ENCODE measurements at places on chromosomes 12 and 14.

- DNase-seq: no peak
These were observed 14.1 kb downstream of the PPFIBP1 start for GRCh38 chr12:27537855-27538675.

DNA sequence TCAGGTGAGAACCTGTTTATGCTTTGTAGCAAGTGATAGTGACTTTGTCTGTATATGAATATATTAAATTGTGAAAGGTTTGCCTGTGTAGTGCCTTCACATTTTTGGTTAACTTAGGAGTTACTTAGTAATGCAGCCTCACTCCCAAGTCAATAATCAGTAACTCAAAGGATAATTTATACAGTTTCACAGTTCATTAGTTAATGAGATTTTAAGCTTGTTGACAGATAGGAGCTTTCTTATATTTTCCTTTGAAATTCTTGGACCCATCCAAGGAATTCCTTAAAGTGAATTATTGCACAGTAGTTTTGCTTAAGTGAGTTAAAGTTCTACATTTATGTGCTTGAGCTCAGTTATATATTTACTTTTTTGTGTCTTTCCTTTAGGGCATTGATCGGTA lies 50.7 kb downstream of the UTP20 start:
- DNase-seq: no peak

DNA sequence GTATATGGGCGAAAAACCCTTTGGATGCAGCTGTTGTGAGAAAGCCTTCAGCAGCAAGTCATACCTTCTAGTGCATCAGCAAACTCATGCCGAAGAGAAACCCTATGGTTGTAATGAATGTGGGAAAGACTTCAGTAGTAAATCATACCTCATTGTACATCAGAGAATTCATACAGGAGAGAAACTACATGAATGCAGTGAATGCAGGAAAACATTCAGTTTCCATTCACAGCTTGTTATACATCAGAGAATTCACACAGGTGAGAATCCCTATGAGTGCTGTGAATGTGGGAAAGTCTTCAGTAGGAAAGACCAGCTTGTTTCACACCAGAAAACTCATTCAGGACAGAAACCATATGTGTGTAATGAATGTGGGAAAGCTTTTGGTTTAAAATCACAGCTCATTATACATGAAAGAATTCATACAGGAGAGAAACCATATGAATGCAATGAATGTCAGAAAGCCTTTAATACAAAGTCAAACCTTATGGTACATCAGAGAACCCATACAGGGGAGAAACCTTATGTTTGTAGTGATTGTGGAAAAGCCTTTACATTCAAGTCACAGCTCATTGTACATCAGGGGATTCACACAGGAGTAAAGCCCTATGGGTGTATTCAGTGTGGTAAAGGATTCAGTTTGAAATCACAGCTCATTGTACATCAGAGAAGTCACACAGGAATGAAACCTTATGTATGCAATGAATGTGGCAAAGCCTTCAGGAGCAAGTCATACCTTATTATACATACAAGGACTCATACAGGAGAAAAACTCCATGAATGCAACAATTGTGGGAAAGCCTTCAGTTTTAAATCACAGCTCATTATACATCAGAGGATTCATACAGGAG lies 21.4 kb downstream of the ZNF268 start:
- DNase-seq: no peak

GRCh38 chr12:24943947-24944600 lies 4.8 kb downstream of the BCAT1 start:
- DNase-seq: no peak

GRCh38 chr12:56670836-56671235 lies 17.2 kb downstream of the PTGES3 start:
- no peak for DNase-seq

GRCh38 chr12:130240831-130241590 lies 78.7 kb downstream of the FZD10 start:
- no peak for DNase-seq

DNA sequence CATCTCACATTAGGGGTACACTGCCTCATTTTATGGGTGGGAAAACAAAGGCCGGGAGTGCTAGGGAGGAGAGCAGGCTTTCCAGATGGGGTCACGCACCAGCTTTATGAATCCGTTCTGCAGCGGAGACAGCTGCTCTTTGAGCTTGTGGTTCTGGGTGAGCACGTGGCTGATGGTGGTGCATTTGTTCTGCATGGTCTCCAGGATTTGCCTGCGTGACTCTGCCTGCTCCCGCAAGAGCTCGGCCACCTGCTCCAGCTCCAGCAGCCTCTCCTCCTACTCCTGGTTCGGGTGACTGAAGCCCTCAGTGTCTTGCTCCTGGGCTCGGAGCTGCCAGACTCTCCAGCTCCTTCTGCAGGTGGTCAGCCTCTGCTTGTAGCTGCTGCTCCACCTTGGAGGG lies 23.6 kb upstream of the BLTP3B start:
- no peak for DNase-seq

- DNase-seq: no peak
These were observed 227.8 kb downstream of the ZFP36L1 start for GRCh38 chr14:68564826-68565759.

- no peak for DNase-seq
These were observed 83.8 kb downstream of the SRGAP1 start for GRCh38 chr12:63928305-63928704.

DNA sequence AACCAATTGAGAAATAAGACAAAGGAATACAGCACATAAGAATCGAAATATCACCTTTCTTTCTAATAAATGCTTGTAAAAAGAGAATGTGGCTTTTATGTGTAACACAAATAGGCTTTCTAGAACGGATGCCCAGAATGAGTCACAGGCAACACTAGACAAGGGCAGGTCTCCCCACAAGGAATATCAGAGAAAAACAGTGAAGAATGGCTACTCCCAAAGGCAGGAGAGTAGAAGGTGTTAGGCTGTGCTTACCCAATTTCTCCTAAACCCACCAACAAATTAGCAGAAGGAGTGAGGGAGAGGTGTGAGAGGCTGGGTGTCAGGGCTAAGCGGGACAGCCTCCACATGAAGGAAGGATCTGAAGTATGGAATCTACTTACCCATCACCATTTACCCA lies 55.2 kb downstream of the GALNT4 start:
- no peak for DNase-seq

DNA sequence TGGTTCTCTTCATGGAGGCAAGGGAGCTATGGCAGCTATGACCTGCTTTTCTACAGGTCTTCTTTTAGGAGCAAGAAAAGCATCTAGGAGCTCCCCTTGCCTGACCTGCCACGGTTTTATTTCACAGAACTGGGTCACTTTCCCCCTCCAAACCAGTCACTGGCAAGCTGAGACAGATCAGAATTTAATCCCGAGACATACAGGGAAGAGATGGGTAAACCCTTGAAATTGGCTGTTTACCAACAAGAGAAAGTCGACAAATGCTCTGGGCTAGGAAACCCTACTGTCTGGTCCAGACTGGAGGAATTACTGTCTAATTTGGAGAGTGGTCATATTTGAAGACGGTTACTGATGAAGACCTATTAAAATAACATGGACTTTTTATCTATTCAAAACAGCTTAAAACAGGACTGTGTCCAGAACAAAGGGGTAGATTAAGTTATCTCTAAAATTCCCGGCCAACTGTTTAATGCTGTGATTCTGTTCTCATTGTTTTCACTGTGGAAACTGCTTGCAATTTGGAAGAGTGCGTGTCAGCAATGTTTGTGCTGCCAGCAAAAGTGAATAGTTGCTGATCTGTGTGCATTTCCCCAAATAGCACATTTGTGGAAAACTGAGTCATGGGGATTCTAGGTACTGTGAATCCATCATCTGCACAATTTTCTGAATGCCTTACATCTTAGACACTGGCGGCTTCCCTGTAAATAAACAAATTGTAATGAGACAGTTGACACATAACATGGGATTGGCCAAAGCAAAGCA lies 73.4 kb upstream of the EEA1 start:
- DNase-seq: no peak

DNA sequence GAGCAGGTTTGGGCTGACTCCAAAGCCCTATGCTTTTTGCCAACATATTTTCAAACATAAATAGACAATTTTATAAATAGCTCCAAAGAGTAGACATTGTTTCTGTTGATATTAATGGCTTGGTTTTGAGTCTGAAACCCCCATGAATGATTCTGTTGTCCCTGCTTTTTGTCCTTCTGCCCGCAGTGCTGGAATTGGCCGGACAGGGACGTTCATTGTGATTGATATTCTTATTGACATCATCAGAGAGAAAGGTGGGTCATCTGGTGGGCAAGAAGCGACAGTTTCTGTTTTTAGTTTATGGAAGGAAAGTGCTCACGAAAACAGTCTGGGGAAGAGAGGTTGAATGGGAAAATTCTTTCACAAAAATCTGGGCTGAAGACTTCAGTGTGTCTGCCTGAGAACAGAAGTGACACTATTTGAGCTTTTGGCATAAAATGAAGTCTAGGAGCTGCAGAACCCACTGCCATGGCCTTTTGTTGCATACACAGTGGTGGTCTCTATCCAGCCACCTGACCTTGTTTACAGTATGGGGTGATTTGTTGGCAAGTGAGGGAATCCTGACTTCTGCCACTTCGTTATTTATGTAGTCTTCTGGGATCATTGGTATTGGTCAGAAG lies 69.6 kb downstream of the PTPN11 start:
- DNase-seq: no peak

DNA sequence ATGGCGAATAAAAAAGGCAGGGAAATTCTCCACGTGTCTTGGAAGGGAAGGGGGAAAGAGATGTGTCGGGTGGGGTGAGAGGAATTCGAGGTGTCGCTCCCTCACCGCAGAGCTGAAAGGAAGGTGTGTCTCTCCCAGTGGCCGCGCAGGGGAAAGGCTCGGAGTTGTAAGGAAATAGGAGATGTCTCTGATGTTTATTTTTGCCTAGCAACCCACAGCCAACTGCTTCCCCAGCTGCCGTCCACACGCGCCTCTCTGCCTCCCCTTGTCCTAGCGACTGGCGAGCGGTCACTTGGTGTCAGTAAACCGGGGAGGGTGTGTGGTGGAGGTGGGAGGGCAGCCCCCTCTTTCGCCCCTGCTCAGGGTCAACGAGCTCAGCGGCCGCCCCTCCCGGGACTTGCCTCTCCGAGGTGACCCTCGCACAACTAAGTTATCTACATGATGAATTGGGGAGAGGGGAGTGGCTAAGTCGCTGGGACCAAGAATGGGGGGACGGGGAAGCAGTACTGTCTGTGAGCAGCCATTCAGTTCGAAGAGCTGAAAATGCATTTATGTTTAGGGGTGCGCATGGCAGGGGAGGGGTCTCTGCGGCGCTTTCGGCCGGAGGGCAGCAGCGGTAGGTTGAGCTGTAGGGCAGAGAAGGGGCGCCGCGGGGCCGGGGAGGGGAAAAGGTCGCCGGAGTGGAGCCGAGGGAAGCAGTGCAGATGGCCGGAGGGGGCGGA lies 585 bp upstream of the DYRK2 start:
- DNase-seq: no peak

DNA sequence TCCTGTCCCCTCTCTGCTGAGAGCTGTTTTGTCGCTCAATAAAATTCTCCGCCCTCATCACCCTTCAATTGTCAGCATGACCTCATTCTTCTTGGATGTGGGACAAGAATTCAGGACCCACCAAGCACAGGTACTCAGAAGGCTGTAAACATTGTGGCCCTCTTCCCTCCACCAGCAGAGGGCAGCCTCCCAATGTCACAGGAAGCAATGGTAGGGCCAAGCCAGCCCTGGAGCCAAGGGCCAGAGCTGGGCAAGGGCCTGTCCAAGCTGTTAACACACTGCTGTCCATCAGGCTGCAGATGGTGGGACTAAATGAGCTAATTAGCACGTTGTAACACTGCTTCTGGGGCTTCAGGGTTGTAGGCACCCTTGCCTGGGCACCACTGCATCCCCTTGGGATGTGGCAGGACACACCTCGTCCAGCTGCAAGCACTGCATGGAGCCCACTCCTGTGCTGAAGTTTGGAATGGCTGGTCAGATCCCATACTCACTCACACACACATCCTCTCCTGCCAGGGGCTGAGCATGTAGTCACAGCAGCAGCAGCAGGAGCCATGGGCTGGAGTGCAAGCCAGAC lies 62.7 kb upstream of the HECTD1 start:
- peak; percentile 29 for DNase-seq

DNA sequence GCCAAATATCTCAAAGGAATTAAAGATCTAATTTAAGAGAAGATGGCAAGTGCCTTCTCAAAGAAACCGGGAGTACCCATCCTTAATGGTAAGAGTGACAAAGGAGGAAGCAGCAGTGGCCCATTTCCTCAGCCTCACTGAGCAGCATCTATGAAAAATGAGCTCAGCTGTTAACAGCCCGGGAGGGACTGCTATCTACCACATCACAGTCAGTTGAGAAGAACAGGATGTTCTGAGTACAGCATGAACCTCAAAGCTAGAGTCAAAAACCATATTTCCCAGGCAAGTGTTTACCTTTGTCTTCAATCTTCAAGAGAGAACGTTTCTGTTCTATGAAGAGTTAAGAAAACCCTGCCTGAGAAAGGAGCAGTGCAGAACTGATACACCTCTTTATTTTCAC lies 115.0 kb downstream of the BTG1 start:
- no peak for DNase-seq

DNA sequence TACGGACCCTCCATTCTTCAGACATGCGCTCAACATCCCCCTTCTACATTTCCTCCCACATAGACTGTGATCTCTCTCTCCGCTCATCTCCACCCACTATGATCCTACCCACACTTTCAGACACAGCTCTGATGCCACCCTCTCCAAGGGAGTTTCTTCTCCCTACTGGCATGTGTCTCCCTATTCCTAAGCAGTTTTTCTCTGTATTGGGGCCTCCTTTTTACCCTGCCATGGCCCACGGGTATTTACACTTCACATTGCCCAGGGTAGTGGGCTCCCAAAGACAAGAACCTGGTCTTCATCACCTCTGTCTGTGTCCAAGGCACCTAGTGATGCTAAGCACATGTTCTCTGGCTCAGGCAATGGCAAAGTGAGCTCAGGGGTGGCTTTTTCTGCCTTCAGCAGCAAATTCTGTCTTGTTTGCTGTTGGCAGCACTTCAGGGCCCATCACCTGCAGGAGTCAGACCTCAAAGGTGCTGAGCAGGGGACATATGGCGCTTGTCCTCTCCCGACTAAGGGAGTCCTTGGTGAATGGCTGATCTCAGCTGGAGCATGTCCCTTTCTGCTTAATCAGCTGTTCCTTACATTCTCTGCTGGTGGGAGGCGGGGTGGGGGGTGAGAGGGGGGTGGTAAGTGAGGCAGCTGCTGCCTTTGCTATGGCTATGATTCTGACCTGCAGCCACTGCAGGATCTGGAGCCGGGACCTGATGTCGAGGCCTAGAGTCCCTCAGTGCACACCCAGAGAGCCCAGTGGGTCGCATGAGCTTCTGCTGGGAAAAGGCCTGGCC lies 256.8 kb downstream of the PCNX1 start:
- DNase-seq: no peak

DNA sequence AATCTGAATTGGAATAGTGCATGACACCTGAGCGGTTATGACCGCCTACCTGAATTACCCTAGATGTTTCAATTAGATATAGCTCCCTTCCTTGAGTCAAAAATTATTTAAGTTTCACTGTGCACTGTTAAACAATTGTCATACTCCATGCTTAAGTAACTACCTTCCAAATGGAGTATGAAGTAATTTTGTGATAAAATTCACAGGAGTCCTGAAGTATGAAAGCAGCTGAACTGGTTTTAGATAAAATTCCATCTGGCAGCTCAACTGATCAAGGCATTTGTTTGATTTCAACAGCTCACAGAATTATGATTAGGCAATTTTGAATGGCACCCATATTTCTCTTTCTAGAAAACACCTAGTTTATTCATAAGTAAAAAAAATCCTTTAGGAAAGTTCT lies 19.5 kb downstream of the PRICKLE1 start:
- no peak for DNase-seq

GRCh38 chr14:57610631-57611030 lies 117.0 kb upstream of the CCDC198 start:
- no peak for DNase-seq

Data from vagina (tissue), 2 donors.